GM12865 (cell line): ENCODE measurements at places on chromosomes 1 and 21.

DNA sequence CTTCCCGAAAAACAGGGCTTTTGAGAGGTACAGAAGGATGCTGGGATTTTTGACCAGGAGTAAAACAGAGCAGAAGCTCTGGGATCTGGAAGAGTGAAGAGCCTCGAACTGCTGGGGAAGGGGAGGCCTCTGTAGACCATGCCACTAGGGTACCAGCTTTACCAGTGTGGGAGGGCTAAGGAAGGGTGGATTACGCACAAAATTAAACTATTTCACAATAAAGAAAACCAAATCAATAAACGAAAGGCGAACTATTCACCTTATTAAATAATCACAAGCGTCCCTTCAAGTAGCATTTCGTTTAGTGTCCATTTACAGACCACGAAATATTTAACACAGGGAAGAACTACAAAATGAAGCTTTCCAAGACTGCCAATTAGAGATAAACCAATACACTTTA is 723 bp downstream of the CZIB start:
- DNase-seq: no peak

DNA sequence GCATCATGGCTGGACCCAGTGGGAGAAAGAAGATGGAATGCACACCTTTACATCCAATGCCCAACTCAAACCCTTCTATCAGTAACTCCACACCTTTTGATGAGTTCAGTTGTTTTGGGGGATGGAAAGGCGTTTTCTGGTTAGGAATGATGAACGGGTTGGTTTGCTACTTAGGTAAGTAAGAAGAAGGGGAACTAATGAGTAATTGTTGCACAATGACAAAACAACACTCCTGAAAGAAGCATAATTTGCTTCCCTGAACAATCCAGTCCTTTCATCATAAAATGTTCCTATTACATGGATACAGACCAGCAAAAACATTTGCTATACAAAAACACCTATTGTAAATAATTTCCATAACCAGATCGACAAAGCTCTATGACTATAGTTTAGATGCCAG is 35.9 kb upstream of the NFIA start:
- DNase-seq: no peak

DNA sequence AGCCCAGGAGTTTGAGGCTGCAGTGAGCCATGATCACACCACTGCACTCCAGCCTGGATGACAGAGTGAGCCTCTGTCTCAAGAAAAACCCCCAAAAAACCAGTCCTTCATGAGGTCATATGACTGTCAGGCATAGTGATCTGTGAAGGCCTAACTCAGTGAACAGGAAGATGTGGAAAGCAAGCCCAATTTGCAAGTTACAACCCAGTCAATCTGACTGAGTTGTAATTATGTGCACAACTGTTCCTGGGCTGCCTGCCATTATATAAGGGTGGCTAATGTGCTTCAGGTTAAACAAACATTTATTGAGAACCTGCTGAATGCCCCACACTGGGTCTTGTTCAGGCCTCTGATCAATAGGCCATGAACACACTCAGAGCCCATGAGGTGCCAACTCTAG is 38.2 kb upstream of the KIRREL1 start:
- no peak for DNase-seq

- DNase-seq: no peak
Observed at GRCh38 chr1:77279929-77280328, 1.9 kb upstream of the AK5 start.

- no peak for DNase-seq
Observed at GRCh38 chr1:35441926-35442579, 115.2 kb downstream of the KIAA0319L start.

DNA sequence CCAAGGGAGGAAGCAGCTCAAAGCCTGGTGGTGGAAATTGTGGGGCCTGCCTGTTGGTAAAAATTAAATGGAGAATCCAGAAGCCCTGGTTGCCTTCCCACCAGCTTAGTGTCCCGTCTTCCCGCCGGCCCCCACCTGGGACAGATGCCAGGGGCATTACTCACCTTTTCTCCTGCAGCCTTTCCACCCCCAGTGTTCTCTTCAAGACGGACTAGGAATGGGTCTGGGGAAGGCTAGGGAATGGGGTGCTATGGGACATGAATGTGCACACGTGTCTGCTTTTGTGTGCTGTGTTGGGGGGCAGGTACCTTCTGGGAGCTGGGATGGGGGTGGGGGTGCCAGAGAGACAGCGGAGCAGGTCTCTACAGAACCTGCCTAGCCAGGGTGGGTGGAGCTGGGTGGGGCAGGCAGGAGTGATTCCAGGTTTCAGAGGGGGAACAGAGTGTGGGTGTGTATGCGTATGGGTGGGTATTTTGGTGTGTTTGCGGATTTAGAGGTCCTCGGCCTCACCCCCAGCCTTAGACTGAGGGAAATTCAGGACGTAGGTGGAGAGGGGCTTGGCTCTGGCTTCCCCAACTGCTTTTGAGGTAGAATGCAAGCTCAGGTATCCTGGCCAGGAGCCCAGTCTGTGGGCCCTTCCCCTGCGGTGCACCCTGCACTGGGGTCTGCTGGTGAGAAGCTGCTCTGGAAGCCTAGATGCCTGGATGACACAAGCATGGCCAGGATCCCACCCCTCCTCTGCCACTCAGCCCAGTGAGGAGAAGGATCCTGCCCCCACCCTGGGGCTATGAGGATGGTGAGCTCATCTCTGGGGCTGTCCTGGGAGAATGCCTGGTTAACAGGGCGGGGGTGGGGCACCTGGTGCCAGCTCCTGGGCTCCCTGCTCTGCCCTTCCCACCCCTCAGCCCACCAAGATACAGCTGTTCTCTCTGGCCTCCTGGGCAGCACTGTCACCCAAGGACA is 7.8 kb downstream of the VANGL2 start:
- DNase-seq: no peak

GRCh38 chr1:30687886-30688285 is 35.5 kb downstream of the MATN1 start:
- DNase-seq: no peak

- no peak for DNase-seq
Observed at GRCh38 chr21:38495696-38496095, 2.6 kb downstream of the ERG start.

DNA sequence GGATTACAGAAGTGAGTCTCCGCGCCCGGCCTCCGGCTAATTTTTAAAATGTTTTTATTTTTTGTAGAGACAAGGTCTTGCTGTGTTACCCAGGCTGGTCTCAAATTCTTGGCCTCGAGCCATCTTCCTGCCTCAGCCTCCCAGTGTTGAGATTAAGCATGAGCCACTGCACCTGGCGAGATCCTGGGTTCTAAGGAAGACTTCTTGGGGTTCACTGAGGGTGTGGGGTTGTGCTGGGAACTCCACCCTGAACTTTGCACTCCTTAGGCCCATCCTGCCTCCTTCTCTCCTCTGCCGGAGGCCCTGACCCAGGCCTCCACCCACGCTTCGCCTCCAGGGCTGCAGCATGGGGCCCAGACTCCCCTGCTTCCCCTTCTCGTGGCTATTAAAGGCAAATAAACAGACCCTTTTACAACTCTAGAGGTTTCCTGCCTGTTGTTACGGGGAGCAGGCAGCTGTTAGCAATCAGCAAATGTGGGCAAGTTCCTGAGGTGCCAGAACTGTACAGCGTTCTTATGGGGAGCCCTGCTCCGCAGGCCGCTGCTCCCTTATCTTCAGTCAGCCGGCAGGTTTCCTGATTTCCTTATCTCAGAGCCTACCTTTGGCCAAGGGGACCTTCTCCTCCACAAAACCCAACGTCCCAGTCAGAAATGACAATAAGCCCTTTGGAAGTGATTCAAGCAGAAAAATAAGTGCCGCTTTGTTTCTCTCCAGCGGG is 41.0 kb upstream of the LIN9 start:
- peak; percentile 18 for DNase-seq

- DNase-seq: no peak
Observed at GRCh38 chr1:230332575-230333066, 93.5 kb downstream of the PGBD5 start.

- no peak for DNase-seq
Observed at GRCh38 chr1:109802136-109802900, 38.6 kb upstream of the EPS8L3 start.

DNA sequence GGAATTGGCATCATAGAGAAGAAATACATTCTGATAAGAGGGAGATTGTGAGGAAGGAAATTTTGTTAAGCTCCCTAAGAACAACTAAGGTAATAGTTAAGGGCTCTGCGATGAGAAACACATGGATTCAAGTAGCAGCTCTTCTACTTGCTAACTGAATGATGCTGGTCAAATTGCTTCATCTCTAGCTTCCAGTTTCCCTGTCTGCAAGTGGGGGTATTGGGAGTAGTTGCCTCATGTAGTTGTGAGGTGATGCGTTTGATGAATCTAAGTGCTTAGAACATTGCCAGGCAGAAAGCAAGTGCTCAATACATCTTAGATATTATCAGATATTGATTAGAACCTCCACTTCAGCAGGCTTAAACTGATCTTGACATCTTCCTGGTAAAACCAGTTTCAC is 84.8 kb downstream of the CD58 start:
- DNase-seq: no peak

- no peak for DNase-seq
Observed at GRCh38 chr1:234972411-234973191, 156.0 kb downstream of the TOMM20 start.

DNA sequence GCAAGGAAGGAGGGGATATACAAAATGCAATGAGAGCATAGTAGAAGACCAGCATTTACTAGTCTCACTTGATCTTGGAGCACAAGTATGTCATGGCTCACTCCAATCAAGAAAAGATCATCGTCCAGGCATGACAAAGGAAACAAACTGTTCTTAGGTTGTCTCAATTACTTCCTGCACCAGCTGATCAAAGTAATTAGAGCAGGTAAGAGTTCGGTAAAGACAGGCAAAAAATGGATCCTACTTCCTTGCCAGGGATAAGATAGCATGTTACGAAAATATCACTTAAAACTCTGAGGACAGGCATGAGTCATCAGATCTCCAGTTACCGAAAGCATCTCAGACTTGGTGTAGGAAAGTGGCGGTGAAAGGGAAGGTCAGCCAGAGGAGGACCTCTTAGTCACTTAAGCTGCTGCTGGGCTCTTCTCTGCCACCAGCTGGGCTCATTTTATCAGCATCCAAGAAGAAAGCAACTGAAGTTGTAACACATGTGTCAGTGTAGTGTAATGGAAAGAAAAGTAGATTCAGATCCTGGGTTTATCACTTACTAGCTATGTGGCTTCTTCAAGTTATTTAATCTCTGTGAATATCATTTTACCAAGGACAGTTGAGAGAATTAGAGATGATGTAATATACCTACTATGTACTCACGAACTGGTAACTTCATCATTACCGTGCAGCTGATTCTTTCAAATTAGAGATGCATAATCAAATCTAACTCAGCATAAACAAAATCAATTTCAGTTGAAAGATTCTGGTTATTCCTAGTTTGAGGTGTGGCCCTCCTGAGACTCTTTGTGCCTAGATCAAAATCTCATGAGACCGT is 46.8 kb downstream of the XCL1 start:
- no peak for DNase-seq

GRCh38 chr1:77280962-77281361 is 857 bp upstream of the AK5 start:
- no peak for DNase-seq

GRCh38 chr1:1433804-1434130 is 1.7 kb upstream of the VWA1 start:
- no peak for DNase-seq

DNA sequence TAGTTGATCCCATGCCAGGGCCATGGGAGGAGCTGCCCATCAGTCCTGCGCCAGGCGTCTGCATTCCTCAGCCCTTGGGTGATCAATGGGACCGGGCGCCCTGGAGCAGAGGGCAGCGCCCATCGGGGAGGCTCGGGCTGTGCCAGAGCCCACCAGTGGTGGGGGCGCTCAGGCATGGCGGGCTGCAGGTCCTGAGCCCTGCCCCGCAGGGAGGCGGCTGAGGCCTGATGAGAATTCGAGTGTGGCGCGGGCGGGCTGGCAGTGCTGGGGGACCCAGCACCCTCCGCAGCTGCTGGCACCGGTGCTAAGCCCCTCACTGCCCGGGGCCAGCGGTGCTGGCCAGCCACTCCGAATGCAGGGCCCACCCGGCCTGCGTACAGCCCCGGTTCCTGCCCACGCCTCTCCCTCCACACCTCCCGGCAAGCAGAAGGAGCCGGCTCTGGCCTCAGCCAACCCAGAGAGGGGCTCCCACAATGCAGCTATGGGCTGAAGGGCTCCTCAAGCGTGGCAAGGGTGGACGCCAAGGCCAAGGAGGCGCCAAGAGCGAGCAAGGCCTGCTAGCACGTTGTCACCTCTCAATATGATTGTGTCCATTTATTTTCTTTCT is 238.1 kb upstream of the OLFM3 start:
- no peak for DNase-seq

DNA sequence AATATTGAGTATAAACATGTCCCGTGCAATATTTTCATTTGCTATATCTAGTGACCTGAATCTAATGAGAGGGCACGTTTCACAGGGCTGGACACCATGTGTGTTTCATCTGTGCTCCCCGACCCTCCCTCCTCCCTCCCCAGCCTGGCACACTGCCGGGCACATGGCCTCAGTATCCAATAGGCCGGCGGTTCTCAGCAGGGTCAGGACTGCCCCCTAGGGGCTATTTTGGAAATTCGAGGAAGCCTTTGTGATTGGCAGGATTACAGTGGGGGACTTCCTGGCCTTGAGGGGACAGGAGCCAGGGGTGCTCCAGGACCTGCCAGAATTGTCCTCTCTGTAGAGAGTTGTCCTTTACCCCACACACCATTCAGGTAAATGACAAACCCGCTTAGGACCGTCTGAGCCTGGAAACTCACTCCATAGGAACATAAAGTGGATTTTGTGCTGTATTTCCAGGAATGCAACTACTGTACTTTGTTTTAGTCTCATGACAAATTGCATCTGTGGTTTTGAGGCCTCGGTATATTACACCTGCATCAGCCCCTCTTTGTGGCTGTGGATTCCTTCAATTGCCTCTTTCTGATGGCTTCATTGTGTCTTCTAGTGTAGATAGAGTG is 109.5 kb upstream of the SIM2 start:
- DNase-seq: peak; percentile 71

- DNase-seq: peak; percentile 12
Observed at GRCh38 chr1:202661136-202661845, 49.0 kb downstream of the SYT2 start.

DNA sequence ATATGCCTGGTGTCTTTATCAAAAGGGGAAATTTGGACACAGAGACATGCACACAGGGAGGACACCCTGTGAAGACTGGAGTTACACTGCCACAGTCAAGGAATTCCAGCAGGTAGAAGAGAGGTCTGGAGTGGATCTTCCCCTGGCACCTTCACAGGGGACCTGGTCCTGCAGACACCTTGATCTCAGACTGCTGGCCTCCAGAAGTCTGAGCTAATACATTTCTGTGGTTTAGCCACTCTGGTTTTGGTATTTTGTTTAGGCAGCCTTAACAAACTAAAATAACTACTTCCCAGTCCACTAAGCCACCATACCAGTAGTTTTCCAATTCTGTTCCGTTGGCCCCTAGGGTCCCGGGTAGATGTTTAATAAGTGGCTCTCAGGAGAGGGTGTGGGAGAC is 164.7 kb downstream of the SETD4 start:
- DNase-seq: peak; percentile 22

GRCh38 chr1:15156807-15157380 is 3.3 kb downstream of the TMEM51 start:
- no peak for DNase-seq

DNA sequence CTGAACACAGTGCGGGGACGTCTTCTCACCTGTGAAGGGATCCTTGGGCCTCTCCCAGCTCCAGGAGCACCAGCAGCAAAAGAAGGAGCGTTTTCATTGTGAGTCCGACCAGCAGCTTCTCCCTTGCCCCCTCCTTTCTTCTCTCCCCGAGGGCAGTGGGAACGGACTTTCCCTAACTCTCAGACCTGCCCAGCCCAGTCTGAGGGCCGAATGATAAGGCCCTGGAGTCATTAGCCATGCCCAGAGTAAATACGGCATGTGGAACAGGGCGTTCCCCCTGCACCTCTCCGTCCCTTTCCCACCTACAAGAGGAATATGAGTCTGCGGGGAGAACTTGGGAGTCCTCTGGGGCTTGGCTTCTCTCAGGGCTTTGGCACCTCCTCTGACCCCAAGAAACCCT is at the start of gene CTSE:
CTSE (minus strand) TSS at position 201 of the 400 bp plus-strand sequence; CDS start at position 97, 104 bp downstream.
- DNase-seq: no peak
